ENCODE measurements at places on chromosomes 13 and 19.

- no peak for DNase-seq
These were observed 37.8 kb downstream of the SKA3 start for GRCh38 chr13:21138561-21138960.

GRCh38 chr13:104855581-104855980, 1679.9 kb downstream of the EFNB2 start:
- DNase-seq, result no peak

DNA sequence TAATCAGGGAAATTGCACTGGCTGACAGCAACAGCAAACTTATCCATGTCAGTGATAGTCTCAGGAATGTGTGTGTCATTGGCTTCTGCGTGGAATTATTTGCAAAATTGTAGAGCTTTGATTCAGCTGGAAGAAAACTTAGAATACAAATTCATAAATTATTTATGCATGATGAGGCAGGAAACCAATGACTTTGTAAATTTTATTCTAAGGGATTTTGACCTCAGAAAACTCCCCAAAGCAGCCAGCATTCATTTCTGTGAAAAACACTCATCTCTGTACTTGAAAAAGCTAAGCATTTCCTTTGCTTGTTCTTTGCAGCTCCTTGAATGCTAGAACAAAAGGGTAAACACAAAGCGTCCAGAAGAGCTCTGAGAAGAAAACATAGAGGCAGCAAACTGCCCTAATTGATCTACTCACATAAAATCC, 162.4 kb downstream of the DCT start:
- no peak for DNase-seq

DNA sequence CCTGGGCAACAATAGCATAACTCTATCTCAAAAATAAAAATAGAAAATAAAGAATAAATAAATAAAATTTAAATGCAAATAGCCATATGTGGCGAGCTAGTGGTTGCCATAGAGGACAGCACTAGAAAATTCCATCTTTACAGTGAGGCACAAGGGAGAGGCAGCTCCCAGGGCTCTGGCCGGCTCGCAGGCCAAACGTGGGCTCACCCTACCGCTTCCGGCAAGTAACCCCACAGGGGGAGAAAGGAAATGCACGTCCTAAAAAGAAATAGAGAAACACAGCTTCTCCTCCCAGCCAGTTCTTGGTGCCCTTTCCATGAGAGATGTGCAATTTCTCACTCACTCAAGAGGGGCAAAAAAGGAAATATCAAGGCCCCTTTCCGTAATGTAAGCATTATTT, 12.4 kb upstream of the GRWD1 start:
- DNase-seq, result no peak

GRCh38 chr13:42539670-42540069, 34.3 kb upstream of the TNFSF11 start:
- peak; percentile 52 for DNase-seq

DNA sequence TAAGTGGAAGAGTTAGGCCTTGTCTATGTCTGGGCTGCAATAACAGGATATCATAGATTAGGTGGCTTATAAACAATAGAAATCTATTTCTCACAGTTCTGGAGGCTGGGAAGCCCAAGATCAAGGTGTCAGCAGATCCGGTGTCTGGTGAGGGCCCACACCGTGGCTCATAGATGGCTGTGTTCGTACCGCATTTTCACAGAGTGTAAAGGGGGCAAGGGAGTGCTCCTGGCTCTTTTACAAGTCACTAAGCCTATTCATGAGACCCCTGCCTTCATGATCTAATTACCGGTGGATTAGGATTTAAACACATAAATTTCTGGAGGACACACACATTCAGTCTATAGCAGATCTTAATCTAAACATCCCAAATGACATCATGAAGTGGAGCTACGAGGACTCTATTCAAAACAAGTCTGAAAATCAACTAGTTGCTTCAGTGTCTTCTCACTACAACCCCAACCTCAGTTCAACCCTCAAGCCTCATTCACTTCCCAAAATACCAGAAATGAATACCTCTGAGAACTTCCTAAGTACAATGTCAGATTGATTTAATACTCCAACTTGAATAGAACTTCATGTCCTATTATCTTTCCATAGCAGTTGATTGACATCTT, 23.5 kb downstream of the ENOX1 start:
- no peak for DNase-seq

DNA sequence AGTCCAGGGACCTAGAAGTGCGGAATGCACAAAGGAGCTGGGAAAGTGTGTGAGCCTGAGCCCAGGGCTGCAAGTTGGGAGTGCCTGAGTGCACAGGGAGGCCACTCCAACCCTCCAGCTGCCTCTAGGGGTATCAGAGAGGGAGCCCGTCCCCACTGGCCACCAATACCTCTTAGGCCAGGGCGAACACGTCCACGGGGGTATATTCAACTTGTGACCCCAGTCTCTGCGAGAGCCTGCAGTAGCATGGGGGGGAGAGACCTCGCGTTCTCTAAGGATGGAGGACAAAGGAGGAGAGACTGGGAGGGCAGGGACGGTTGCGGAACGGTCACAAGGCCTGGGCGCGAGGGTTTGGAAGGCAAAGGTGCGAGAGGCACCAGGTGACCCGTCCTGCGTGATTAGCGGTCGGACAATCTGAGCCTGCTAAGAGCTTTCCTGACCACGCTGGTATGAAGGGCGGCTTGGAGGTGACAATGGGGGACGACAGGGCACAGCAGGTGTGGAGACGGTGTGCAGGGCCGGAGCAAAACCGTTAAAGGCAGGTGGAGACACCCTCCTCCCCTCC, 676 bp downstream of the CD320 start:
- no peak for DNase-seq

DNA sequence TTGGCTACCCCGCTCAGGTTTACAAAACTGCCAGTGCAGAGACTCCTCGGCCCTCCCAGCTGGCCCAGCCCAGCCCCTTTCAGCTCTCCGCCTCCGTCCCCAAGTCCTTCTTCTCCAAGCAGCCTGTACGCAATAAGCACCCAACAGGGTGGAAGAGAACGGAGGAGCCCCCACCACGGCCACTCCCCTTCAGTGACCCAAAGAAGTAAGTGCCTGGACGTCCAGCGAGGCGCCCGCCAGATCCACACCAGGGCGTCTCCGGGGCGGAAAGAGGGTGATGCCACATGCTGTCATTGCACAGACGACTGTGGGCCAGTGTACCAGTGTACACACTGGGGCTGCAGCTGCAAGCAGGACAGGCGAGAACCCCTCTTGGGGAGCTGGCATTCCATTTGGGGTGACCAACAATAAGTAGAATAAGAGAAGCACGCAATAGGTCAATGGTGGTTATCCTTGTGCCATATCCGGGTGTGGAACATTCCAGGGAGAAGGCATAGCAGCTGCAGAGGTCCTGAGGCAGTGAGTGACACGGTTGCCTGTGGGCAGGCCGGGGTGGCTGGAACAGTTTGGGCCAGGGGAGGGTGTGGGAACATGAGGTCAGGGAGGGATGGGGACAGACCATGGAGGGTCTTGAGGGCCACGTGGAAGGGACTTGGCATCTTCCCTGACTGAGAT, 41.3 kb downstream of the DPF1 start:
- no peak for DNase-seq

DNA sequence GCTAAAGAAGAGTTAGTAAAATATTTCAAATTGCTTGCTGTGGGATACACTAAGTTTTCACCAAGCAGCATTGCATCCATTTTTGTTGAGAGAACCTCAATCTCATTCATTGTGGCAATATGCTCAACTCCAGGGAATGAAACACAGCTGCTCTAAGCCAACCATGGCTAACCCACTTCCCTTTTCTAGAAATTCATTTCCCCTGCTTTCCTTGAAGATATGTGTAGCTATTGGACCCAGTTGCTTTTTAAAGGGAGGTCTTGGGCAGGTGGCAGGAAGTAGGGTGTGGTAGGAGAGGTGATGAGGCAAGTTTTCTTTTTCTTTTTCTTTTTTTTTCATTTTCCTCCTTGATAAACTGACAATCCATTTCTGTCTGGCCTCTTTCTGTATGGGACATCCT, 452.2 kb downstream of the FGF14 start:
- DNase-seq, result no peak

DNA sequence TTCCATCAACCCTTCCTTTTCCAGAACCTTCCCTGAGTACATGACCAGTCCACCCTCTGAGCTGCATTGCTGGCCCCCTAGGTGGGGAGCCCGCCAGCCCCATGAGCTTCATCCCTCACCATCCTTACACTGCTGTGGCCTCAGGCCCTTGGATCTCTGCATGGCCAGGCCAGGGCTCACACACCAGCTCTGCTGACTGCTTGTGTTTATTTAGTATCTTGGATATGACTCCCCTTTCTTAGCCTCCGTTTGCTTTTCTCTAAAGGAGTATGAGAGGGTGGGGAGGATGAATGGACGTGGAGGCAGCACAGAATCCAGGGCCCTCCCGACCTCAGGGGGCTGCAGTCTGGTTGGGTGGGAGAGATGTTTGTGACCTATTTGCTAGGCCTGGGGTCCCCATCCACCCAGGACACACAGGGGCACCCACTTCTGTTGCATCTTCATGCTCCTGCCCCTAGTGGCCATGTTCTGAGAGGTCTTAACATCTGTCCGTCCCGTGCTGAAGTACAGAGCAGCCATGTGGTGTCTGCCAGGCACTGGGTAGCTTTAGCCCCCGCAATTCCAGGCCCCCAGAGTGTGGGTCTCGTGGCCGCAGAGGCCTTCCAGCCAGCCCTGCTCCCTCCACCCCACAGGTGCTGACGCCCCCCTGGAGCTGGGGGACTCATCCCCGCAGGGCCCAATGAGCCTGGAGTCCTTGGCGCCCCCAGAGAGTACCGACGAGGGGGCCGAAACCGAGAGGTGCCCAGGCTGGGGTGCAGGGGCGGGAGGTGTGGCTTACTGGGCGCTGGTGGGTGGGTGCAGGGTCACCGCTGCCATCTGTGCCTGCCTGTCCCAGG, 13.0 kb downstream of the ARHGEF1 start:
- no peak for DNase-seq

GRCh38 chr13:46062185-46062584, 9.6 kb upstream of the ZC3H13 start:
- peak; percentile 60 for DNase-seq

- no peak for DNase-seq
These were observed 63.7 kb downstream of the CRYL1 start for GRCh38 chr13:20461860-20462532.

DNA sequence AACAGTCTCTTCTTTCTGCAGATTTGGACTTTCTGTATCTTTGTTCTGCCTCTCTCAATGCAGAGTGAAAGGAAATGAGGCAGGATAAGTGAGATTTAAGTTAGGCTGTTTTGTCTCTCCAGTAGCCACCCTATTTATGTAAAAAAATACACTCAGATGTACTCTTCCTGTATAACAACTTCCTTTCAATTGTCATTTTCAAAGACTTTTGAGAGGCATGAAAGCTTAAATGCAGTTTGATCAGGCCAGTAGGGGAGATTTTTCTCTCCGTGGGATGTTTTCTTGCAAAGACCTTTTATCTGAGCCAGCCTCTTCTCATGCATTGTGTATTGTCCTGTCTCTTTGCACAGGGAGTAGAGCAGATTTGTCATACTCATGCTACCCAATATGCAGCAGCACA, 166.8 kb downstream of the SLITRK5 start:
- no peak for DNase-seq

DNA sequence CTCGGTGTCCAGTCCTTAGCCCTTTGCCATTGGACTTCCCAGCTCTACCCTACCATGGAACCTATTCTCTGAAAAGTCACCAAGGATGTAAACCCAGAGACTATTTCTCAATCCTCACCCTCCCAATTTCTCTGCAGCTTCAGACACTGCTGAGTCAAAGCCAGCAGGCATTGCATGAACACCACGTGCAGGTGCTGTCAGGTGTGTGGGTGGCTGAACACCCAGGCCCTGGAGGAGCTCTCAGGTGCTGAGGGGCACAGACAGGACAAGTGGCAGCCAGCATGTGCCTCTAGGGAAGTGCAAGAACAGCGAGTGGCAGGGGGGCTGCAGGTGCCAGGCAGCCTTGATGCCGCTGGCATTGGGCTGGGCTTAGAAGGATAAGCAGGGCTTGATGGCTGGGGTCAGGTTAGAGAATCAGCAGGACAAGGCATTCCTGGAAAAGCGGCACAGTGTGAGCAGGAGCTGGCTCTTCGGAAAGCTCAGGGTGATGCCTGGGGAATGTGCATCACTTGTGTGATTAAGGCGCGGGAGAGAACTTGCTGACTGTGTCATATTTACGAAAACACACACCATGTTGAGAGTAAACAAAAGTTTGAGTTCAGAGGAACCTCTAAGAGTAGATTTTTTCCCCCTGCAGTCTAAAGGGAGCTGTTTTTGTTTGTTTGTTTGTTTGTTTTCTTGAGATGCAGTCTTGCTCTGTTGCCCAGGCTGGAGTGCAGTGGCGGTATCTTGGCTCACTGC, 83.8 kb downstream of the LNX2 start:
- peak; percentile 3 for DNase-seq

Data from epithelial cell of prostate (primary cell).